Activated CD8-positive, alpha-beta memory T cell treated with anti-CD3 and anti-CD28 coated beads, Interleukin-2, amount 10 ng/mL, durations not matched to agents 7 days and 5 days (primary cell): ENCODE measurements at places on chromosomes 12 and 14. TPM values are rescaled to one million over a fixed set of nuclear protein-coding genes. Genes with fewer than 3 reads are reported as not detected.
A peak's percentile ranks its signal among the peaks of the same experiment; 100 is the strongest.

Gene VPS37B
- 29.7 TPM for total RNA-seq

Gene COA8
- total RNA-seq: 33.5 TPM

Gene BMP4
- 0.29 TPM for total RNA-seq

Gene KERA
- total RNA-seq: not detected

Gene MYF6
- not detected for total RNA-seq

Gene PPP1CC
- 174 TPM for total RNA-seq

Gene COCH
- total RNA-seq: 5.0 TPM

Gene CLEC1A
- total RNA-seq: not detected

Gene AQP6
- not detected for total RNA-seq

Gene CHD8
- 138 TPM for total RNA-seq

GRCh38 chr14:100384819-100385813 is 62.0 kb downstream of the SLC25A47 start:
- peaks cover 4% of the 10 kb centered on the region for H3K4me1 ChIP-seq
- no peak overlapping the region for H3K4me3 ChIP-seq
- no peaks in the 10 kb centered on the region for H3K27me3 ChIP-seq
- no peak for DNase-seq

GRCh38 chr14:58027904-58028303 is 124.1 kb downstream of the ARMH4 start:
- no peaks in the 10 kb centered on the region for H3K36me3 ChIP-seq
- H3K27ac ChIP-seq: no peak overlapping the region
- H3K4me3 ChIP-seq: no peak overlapping the region
- H3K4me1 ChIP-seq: no peaks in the 10 kb centered on the region

DNA sequence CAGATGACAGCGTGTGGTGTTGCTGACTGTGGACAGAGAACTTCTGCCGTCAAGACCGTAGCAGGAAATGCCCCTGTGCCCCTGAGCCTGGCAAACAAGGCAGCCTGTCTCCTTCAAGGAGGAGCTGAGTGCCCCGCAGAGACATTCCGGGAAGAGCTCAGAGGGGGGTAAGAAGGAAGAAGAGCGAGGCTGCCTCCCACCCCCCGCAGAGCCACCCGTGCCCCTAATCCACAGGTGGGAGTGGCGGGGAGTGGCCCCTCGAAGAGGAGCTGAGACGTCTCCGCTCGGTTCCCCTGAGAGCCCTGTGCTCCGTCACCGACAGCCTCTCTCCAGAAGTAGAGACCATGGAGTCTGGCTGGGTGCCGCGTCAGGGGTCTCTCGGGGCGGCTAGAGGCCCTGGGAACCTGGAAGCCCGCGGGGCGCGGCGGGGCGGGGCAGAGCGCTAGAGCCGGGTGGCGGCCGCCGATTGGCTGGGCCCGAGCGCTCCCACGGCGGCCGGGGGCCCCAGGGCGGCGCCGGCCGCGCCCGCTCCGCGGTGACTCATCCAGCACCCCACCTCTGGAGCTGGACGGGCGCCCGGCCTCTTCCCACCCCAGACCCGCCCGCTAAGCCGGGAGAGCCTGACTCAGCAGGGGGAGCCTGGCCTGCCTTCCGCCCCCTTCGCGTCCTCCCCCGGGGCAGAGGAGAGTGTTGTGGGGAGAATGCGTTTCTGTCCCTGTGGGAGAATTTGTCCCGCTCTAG is 25.2 kb upstream of the KRT78 start:
- DNase-seq: peak; percentile 69
- H3K4me3 ChIP-seq: peak overlapping the region; percentile 61
- H3K27me3 ChIP-seq: peaks cover 6% of the 10 kb centered on the region
- H3K27ac ChIP-seq: peak overlapping the region; percentile 37

DNA sequence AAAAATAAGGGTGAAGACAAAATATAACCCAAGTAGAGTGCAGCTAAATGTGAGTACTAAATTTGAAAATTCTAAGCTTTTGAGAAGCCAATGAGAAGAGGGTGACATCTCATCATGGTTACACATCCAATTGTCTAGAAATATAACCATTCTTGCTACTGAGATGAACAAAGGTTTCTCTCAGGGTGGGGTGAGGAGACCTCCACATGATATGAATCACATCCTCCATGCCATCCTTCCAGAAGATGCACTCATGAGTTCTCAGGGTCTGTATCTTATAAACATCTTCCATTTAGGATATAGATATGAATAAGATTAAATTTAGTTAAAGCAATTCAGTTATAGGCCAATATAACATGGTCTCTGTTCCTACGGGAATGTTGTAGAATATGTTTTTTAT is 38.9 kb upstream of the E2F7 start:
- H3K4me1 ChIP-seq: peaks cover 1% of the 10 kb centered on the region
- no peak overlapping the region for H3K4me3 ChIP-seq
- H3K36me3 ChIP-seq: no peaks in the 10 kb centered on the region

DNA sequence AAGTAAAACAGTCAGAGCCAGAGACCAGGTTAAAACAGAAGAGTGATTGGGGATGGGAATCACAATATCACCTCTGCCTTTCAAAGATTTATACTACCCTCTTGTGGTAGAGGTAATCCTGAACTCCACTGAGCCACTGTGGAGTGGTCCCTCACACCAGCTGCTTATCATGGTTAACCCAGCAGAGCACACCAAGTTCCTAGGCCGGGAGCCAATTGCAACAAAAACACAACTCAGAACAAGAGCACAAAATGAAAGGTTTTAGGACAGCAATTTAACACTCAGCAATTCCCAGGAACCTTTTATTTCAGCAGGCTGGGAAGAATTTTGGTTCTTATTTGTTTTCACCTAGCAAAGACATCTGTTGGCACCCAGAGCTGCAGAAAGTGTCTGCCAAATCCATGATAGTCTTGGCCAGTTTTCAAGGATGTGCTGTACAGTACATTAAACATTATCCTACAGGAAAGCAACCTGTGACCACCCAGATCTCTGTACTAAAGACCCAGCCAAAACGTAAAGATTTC is 220.5 kb upstream of the ATXN7L3B start:
- no peaks in the 10 kb centered on the region for H3K4me1 ChIP-seq
- H3K27me3 ChIP-seq: no peaks in the 10 kb centered on the region
- H3K4me3 ChIP-seq: no peak overlapping the region
- no peaks in the 10 kb centered on the region for H3K36me3 ChIP-seq
- no peak for DNase-seq
- H3K27ac ChIP-seq: no peak overlapping the region

GRCh38 chr12:39807043-39807442 is 187.4 kb upstream of the ABCD2 start:
- no peaks in the 10 kb centered on the region for H3K27me3 ChIP-seq
- no peaks in the 10 kb centered on the region for H3K36me3 ChIP-seq
- no peak overlapping the region for H3K27ac ChIP-seq
- no peak overlapping the region for H3K4me3 ChIP-seq
- H3K4me1 ChIP-seq: no peaks in the 10 kb centered on the region

- peaks cover 25% of the 10 kb centered on the region for H3K36me3 ChIP-seq
- no peaks in the 10 kb centered on the region for H3K27me3 ChIP-seq
- H3K4me3 ChIP-seq: no peak overlapping the region
- H3K4me1 ChIP-seq: peaks cover 15% of the 10 kb centered on the region
- no peak overlapping the region for H3K27ac ChIP-seq
- DNase-seq: no peak
These were observed 43.4 kb downstream of the GPR65 start for GRCh38 chr14:88048351-88048750.

GRCh38 chr12:23008623-23009022 is 383.7 kb downstream of the ETNK1 start:
- DNase-seq: no peak
- H3K4me3 ChIP-seq: no peak overlapping the region
- no peaks in the 10 kb centered on the region for H3K36me3 ChIP-seq
- no peaks in the 10 kb centered on the region for H3K27me3 ChIP-seq
- H3K4me1 ChIP-seq: no peaks in the 10 kb centered on the region
- H3K27ac ChIP-seq: no peak overlapping the region

DNA sequence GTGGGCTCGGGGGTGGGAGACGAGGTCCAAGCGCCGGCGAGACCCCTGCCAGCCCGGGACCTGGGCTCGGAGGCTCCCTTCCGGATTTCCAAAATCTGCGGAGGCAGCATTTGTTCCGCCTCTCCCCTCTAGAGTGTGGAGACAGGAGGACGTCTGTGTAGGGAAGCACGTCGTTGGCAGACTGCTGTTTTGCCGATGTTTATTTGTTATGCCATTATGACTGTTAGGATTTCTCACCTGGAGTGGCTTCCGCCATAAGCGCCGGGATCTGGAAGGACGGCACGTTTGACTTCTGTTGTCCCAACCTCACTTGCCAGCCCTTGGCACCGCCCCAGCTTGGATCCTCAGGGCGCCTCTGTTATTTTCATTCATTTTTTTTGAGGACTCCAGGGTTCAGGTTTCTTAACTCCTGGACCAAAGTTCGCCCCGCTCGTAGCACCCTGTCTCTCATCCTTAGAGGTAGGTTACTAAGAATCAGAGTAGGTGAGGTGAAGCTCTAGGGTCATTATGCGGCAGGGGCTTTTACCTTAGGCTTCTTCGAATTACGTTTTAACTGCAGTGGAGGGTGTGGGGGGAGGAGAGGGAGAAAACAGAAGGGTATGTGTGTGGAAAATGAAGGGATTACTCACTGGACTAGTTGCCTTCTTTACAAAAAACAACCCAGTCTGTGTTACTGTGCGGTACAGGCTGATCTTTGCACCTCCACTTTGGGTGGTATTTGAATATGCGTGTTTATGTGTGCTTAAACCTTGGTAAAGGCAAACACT is 547 bp upstream of the PYGL start:
- peaks cover 43% of the 10 kb centered on the region for H3K27me3 ChIP-seq
- no peaks in the 10 kb centered on the region for H3K36me3 ChIP-seq
- peak overlapping the region; percentile 67 for H3K4me3 ChIP-seq
- no peak for DNase-seq
- H3K27ac ChIP-seq: no peak overlapping the region

DNA sequence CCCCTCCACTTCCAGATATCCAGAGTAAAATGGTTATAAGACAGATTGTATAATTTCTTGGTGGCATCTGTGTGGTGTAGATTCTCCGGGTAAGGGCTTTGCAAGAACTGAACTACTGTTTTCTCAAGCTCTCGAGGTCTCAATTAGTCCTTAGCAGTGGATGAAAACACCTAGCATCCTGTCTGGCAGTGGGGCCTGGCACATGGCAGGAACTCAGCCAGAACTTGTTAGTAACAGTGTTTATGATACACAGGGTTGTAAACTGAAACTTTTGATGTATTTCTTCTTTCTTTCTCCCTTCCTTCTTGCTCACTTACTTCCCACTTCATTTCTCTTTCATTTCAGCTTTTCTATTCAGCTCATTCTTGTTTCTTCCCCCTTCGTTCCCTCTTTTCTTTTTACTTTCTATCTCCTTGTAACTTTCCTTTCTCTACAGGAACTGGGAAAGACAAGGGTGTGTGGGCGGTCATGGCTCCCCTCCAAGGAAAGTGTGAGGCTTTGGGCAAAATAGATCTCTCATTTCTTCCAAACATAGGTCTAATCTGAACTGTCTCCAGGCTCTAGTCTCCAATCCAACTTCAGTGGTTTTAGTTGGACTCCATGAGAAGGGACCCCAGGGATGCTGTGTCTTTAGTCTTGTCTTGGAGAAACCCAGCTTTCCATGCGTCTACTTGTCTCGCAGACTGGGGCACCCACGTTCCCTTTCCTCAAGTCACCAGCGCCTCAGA is 159.7 kb downstream of the PAH start:
- no peaks in the 10 kb centered on the region for H3K4me1 ChIP-seq
- H3K36me3 ChIP-seq: no peaks in the 10 kb centered on the region
- H3K27me3 ChIP-seq: peaks cover 15% of the 10 kb centered on the region
- DNase-seq: no peak

DNA sequence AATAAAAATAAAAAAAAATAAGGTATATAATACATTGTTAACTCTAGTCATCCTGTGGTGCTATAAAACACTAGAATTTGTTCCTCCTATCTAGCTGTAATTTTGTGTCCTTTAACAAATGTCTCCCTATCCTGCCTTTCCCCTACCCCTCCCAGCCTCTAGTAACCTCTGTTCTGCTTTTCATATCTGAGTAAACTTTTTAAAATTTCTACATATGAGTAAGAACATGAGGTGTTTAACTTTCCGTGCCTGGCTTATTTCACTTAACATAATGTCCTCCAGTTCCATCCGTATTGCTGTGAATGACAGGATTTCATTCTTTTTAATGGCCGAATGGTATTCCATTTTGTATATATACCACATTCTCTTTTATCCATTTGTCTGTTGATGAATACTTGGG is 71.3 kb upstream of the GNG2 start:
- H3K4me1 ChIP-seq: no peaks in the 10 kb centered on the region
- H3K4me3 ChIP-seq: no peak overlapping the region
- peaks cover 11% of the 10 kb centered on the region for H3K36me3 ChIP-seq
- H3K27me3 ChIP-seq: peaks cover 55% of the 10 kb centered on the region
- no peak for DNase-seq

DNA sequence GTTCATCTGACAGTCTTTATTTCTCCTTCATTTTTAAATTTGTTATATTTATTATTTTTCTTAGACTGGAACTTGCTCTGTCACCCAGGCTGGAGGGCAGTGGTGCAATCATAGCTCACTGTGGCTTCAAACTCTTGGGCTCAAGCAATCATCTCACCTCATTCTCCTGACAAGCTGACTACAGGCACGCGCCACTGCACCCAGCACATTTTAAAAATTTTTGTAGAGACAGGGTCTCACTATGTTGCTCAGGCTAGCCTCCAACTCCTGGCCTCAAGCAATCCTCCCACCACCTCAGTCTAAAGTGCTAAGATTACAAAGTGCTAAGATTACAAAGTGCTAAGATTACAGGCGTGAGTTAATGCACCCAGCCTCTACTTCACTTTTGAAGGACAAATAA is 96.6 kb downstream of the RALGAPA1 start:
- no peak for DNase-seq
- no peak overlapping the region for H3K4me3 ChIP-seq
- peaks cover 16% of the 10 kb centered on the region for H3K36me3 ChIP-seq
- H3K27me3 ChIP-seq: no peaks in the 10 kb centered on the region
- H3K4me1 ChIP-seq: no peaks in the 10 kb centered on the region

- H3K27me3 ChIP-seq: no peaks in the 10 kb centered on the region
- H3K27ac ChIP-seq: peak overlapping the region; percentile 76
- peaks cover 46% of the 10 kb centered on the region for H3K4me1 ChIP-seq
- peak overlapping the region; percentile 29 for H3K4me3 ChIP-seq
- no peak for DNase-seq
These were observed 22.9 kb downstream of the PCBP2 start for GRCh38 chr12:53474819-53475218.

- no peaks in the 10 kb centered on the region for H3K4me1 ChIP-seq
- H3K27ac ChIP-seq: no peak overlapping the region
- no peaks in the 10 kb centered on the region for H3K27me3 ChIP-seq
- no peak overlapping the region for H3K4me3 ChIP-seq
- H3K36me3 ChIP-seq: peaks cover 2% of the 10 kb centered on the region
These were observed 287.7 kb downstream of the BTG1 start for GRCh38 chr12:91857813-91858542.

DNA sequence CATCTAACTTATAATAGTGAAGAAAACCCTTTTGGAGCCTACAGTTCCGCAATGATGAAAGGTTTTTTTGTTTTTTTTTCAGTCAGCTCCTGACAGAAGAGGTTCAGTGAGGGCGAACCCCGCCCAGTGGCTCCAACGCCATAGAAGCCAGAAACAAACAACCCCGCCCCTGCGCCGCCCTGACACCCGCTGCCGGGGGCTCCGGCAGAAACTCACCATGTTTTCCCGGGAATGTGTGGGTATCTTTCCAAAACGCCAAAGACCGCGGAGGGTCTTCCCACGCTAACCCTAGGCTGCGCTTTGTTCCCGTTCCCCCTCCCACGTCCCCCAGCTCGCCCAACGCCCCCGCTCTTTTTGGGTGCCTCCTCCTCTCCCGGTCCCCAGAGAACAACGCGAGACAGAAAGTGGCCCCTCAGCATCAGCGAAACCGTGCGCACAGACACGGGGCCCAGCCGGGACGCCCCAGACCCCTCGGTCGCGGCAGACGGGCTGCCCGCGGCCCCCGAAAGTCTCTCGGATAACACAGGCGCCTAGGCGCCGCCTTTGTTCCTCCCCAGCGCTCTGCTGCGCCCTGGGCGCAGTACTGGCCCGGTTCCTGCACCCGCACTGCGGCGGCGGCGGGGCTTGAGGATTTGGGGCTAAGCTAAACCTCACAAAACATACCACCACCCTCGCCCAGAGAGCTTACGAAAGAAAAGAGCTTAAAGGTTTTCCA is 522 bp downstream of the TUBA1A start:
- H3K4me3 ChIP-seq: peak overlapping the region; percentile 95
- H3K27me3 ChIP-seq: peaks cover 2% of the 10 kb centered on the region
- peaks cover 23% of the 10 kb centered on the region for H3K36me3 ChIP-seq
